ENCODE measurements at places on chromosomes 16 and 17.

GRCh38 chr17:39096508-39097149, 54.8 kb downstream of the PLXDC1 start:
- no peak for DNase-seq

DNA sequence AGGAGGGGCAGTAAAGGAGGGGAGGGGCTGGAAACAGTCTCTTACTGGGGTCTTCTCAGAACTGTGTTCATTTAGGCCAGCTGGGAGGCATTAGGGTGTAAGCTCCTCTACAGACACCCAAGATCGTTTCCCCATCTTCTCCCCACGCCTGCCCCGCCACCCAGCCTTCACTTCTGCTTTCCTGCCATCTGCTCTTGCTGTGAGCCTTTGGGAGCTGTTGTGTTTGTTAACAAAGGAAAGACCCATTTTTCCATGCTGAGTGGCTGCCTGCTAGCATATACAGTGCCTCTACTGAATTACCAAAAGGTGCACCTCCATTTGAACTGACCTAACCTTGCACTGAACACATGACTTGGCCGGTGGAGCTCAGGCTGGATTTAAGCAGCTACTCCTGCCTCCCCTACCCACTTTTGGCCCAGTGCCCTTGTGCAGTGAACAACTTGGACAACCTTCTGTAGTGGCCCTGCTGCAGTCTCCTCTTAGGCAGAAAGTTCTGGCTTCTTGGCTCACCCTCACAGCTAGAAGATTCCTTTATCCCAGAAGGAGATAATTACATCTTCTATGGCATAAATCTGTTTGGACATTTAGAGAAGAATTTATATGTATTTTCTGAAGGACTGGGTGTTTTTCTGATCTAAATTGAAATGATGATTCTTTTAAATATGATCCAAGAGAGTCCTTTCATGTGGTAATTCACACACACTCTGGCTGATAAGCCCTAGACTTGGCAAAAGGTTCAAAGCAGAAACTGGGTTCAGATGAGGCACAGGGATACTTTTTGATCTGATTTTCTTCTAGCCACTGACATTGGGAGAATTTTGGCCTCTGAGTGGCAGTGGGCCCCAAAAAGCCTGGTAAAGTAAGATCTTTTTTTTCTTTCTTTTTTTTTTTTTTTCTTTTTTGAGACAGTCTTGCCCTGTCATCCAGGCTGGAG, 81.9 kb upstream of the HNF1B start:
- DNase-seq = no peak

- no peak for DNase-seq
These were observed 432.2 kb downstream of the MAF start for GRCh38 chr16:79168321-79168720.

- DNase-seq = no peak
These were observed 46.6 kb downstream of the ZNRF1 start for GRCh38 chr16:75045424-75045823.

DNA sequence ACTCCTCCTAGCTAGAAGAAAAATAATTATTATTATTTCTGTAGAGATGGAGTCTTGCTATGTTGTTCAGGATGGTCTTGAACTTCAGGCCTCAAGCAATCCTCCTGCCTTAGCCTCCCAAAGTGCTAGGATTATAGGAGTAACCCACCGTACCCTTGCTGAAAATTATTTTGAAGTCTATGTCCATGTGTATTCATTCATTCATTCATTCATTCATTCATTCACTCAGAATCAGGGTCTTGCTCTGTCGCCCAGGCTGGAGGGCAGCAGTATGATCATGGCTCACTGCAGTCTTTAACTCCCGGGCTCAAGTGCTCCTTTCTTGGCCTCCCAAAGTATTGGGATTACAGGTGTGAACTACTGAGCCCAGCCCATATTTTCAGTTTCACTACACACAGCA, 4.1 kb downstream of the SLC7A6OS start:
- no peak for DNase-seq

GRCh38 chr17:49764559-49765180, 739 bp upstream of the FAM117A start:
- DNase-seq = no peak

- DNase-seq = no peak
These were observed 1.0 kb upstream of the CA7 start for GRCh38 chr16:66843191-66843590.

DNA sequence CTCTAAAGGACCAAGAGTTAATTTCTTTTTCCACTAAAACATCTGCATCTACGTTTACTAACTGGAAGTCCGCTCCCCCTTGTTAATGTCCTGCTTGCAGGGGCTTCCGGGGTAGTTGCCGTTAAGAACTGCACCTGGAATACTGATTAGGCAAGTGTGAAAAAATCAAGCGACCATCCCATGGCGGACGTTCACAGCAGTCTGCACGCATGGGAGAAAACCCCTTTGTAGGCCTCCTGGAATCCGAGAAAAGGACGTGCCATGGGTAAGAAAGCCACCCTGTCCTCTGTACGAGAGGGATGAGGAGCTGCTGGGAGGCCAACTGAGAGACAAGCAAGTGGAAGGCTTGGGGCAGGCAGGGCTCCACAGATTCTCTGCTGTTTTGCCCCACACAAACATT, 14.9 kb downstream of the SNN start:
- DNase-seq = no peak

- no peak for DNase-seq
These were observed 28.6 kb upstream of the MEIOC start for GRCh38 chr17:44627513-44628242.

DNA sequence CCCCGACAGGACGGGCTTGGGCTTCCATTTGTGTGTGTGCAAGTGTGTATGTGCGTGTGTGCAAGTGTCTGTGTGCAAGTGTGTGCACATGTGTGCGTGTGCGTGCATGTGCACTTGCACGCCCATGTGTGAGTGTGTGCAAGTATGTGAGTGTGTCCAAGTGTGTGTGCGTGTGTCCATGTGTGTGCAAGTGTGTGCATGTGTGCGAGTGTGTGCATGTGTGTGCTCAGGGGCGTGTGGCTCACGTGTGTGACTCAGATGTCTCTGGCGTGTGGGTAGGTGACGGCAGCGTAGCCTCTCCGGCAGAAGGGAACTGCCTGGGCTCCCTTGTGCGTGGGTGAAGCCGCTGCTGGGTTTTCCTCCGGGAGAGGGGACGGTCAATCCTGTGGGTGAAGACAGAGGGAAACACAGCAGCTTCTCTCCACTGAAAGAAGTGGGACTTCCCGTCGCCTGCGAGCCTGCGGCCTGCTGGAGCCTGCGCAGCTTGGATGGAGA, 23.1 kb upstream of the ITGAX start:
- no peak for DNase-seq

DNA sequence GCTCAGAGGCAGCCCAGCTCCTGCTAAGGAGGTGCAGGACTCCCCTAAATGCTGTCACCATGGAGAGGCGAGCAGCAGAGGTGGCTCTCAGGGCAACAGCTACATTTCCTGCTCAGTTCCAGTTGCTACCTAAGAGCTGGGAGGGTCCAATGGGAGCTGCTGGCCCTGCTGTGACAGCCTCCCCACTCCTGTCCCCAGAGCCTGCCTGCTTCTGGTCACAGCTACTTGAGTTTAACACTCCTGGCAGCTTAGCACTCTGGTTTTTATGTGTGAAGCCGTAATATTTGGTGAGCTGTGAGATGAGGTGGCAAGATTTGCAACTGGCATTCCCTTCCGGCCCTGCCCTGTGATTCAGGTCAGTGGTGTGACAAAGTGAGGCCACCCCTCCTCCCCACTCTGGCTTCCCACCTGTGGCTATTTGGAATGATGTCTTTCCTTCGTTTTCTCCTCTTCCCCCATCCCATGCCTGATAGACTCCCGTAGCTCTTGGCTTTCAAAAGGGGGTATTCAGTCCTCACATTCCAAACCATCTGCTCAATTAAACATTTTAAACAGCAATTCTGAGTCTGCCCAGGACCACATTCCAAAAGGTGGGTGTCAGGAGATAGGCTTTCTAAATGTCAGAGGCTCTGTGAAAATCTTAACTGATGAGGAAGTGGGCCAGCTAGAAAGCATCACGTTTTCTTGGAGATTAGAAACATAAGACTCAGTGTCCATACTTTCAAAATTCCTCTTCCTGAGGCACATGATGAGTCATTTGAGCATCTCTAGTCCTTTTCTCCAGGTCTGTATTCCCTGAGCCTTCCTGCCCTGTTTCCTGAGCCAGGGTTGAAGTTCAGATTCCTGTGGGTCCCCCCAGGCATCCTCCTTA, 42.6 kb upstream of the SKAP1 start:
- no peak for DNase-seq

GRCh38 chr16:63702981-63703590, 1418.8 kb downstream of the CDH11 start:
- no peak for DNase-seq

- DNase-seq = no peak
These were observed 79.9 kb downstream of the GPRC5B start for GRCh38 chr16:19804538-19805323.

DNA sequence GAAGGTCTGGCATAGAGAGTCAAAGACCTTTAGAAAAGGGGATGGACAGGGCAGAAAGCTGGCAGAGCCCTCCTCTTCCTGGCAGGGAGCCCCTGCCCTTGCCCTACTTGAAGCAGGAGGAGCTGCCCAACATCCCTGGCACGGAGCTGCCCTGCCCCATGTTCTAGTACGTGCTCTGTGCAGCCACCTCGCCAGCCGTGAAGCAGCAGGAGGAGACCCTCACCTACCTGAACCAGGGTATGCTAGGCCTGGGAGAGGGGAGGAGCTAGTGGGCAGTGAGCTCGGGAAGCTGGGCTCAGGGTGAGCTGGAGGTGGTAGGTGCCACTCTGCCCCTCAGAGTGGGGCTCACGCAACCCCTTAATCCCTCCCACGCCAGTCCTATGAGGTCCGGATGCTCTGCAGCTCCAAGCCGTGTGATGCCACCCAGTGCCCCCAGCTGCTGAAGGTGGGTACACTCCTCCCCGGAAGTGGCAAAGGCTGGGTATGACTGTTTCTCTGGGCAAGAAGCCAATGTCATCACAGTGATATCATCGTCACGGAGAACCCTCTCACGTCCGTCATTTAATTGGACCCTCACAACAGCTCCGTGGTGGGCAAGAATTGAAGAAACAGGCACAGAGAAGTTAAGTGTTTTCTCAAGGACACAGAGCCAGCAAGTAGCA, 12.7 kb upstream of the STAC2 start:
- no peak for DNase-seq

GRCh38 chr17:491086-492021, 138.7 kb upstream of the RPH3AL start:
- DNase-seq = no peak

DNA sequence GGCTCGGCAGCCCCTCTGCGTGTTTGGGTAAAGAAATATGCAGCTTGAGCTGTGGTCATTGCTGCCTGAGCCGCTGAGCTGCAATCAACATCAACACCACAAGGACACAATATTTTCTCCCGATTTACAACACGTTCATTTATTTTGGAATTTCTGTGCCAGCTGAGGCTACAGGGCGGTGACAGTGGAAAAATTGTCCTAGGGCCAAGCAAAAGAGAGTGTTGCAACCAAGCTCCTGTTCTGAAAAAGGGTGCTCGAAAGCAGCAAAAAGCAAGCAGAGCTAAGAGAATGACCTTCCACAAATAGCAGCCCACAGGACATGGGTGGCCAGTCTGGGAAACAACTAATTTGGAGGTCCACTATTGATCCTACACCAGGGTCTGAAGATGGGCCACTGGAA, 35.4 kb upstream of the NOG start:
- no peak for DNase-seq

- no peak for DNase-seq
These were observed 110.6 kb downstream of the GP2 start for GRCh38 chr16:20216591-20217217.

DNA sequence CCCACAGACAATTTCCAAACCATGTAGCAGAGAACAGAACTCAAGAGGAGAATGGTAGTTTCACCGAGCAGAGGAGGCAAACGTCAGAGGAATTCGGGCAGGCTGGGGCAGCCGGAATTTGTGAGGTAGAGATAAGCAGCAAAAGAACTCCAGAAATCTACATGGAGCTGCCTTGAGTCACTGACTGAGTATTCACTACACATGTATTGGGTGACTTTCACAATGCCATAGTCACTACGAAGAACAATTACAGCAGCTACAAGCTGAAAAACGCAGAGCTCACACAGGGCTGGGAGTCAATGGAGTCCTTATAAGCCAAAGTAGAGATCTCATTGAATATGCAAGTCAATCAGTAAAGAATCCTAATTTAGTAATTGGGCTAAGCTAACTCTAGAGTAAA, 13.4 kb downstream of the CMC2 start:
- DNase-seq = no peak

- DNase-seq = no peak
These were observed at the start of gene ZBTB4 for GRCh38 chr17:7479213-7480088. Gene ZBTB4 (minus strand): TSS chr17:7479631. CDS start chr17:7466801, 12,830 bp downstream.

- no peak for DNase-seq
These were observed 13.4 kb downstream of the WFDC1 start for GRCh38 chr16:84308120-84308519.

- no peak for DNase-seq
These were observed 222.9 kb upstream of the IRX3 start for GRCh38 chr16:54509456-54509855.

- no peak for DNase-seq
These were observed 10.2 kb downstream of the MARCHF10 start for GRCh38 chr17:62797959-62798358.

DNA sequence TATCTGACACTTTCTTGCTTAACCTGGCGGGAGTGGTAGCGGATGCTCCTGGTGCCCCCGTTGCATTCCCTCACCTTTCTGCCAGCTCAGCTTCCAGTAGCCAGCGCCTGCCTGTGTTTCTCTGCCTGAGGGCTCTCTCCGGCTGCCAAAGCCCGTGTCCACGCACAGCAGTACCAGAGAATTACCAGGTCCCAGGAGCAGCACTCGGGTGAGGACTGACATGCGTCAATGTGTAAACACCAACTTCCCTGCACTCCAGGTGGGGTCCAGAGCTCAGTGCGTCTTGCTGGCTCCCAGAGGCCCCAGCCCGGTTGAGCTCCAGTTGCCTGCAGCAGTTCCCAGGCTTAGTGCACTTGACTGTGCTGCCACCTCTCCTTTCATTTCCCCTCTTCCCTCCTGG, 54.8 kb downstream of the CDH13 start:
- no peak for DNase-seq
